A549 treated with GW870086 at 1 μM for 4 hours (cell line): ENCODE measurements at places on chromosomes 7 and 10. TPM values are rescaled to one million over a fixed set of nuclear protein-coding genes. Genes with fewer than 3 reads are reported as not detected.

CUL2 gene
- 22.8 to 26.7 TPM (median 23.5 TPM) in 5 replicates for total RNA-seq

TAC1 gene
- total RNA-seq = 0.14 TPM in 1 of 5 replicates, not detected in the others

CCL24 gene
- total RNA-seq = not detected in 5 replicates

SPRN gene
- total RNA-seq = 0.18 to 0.47 TPM (median 0.25 TPM) in 5 replicates

DHX32 gene
- total RNA-seq = 28.7 to 38.5 TPM (median 38.0 TPM) in 5 replicates

PLPP4 gene
- total RNA-seq = 0.28 to 0.42 TPM in 2 of 5 replicates, not detected in the others

MALRD1 gene
- not detected in 5 replicates for total RNA-seq

ACTA2 gene
- 17.2 to 20.5 TPM (median 18.5 TPM) in 5 replicates for total RNA-seq

TMEM229A gene
- total RNA-seq = not detected in 5 replicates

PON1 gene
- total RNA-seq = 0.64 to 1.1 TPM (median 0.80 TPM) in 5 replicates

PIP4K2A gene
- total RNA-seq = 17.5 to 31.3 TPM (median 24.9 TPM) in 5 replicates

TEX47 gene
- total RNA-seq = not detected in 5 replicates

TMEM213 gene
- total RNA-seq = not detected in 5 replicates

CTAGE8 gene
- not detected in 5 replicates for total RNA-seq

NEUROG3 gene
- not detected in 5 replicates for total RNA-seq

HTR5A gene
- total RNA-seq = not detected in 5 replicates

NPFFR1 gene
- 0.05 TPM in 1 of 5 replicates, not detected in the others for total RNA-seq

SLC18A3 gene
- not detected in 5 replicates for total RNA-seq

DKK1 gene
- total RNA-seq = 403 to 445 TPM (median 426 TPM) in 5 replicates

PRPS1L1 gene
- not detected in 5 replicates for total RNA-seq

NKX2-3 gene
- total RNA-seq = 0.07 to 0.08 TPM (median 0.08 TPM) in 3 of 5 replicates, not detected in the others

ZMYND11 gene
- 32.8 to 44.9 TPM (median 41.6 TPM) in 5 replicates for total RNA-seq

ACBD7 gene
- 0.85 to 1.3 TPM (median 1.1 TPM) in 5 replicates for total RNA-seq

AMZ1 gene
- total RNA-seq = 0.02 to 0.05 TPM (median 0.03 TPM) in 3 of 5 replicates, not detected in the others

EPDR1 gene
- 66.1 to 81.5 TPM (median 77.3 TPM) in 5 replicates for total RNA-seq

WDR86 gene
- 0.15 to 0.24 TPM in 2 of 5 replicates, not detected in the others for total RNA-seq

XRCC2 gene
- total RNA-seq = 3.3 to 5.5 TPM (median 4.7 TPM) in 5 replicates

EN2 gene
- 0.41 to 0.99 TPM (median 0.94 TPM) in 5 replicates for total RNA-seq

CUBN gene
- 0.02 to 0.23 TPM (median 0.17 TPM) in 4 of 5 replicates, not detected in the other for total RNA-seq

PNLIPRP3 gene
- total RNA-seq = not detected in 5 replicates

SPDYE5 gene
- not detected in 5 replicates for total RNA-seq

CLCN1 gene
- 0.03 to 0.08 TPM (median 0.03 TPM) in 3 of 5 replicates, not detected in the others for total RNA-seq

TRIM74 gene
- 0.15 to 0.30 TPM (median 0.24 TPM) in 4 of 5 replicates, not detected in the other for total RNA-seq

SUN3 gene
- not detected in 5 replicates for total RNA-seq

AGMO gene
- 0.35 to 1.6 TPM (median 0.89 TPM) in 5 replicates for total RNA-seq

MRPS24 gene
- 239 to 271 TPM (median 252 TPM) in 5 replicates for total RNA-seq

TFPI2 gene
- 243 to 308 TPM (median 265 TPM) in 5 replicates for total RNA-seq

CC2D2B gene
- total RNA-seq = 0.10 TPM in 1 of 5 replicates, not detected in the others

VSTM4 gene
- total RNA-seq = 0.24 to 0.50 TPM (median 0.35 TPM) in 5 replicates

CTTNBP2 gene
- total RNA-seq = 0.20 to 0.50 TPM (median 0.33 TPM) in 5 replicates

ZNF425 gene
- total RNA-seq = 1.0 to 1.7 TPM (median 1.4 TPM) in 5 replicates

TRPV6 gene
- not detected in 5 replicates for total RNA-seq

ZNF503 gene
- total RNA-seq = 8.7 to 12.1 TPM (median 11.6 TPM) in 5 replicates

INSYN2A gene
- total RNA-seq = 2.0 to 2.4 TPM (median 2.3 TPM) in 5 replicates

GDF10 gene
- 0.06 to 0.22 TPM (median 0.07 TPM) in 4 of 5 replicates, not detected in the other for total RNA-seq

PDE1C gene
- 2.5 to 3.8 TPM (median 3.3 TPM) in 5 replicates for total RNA-seq

MYL7 gene
- total RNA-seq = not detected in 5 replicates

RARRES2 gene
- total RNA-seq = not detected in 5 replicates

RAB19 gene
- not detected in 5 replicates for total RNA-seq
